ENCODE measurements at places on chromosomes 3 and 15.

GRCh38 chr15:75107908-75108838 is 84.8 kb downstream of the PPCDC start:
- no peak for DNase-seq

- DNase-seq = no peak
Measured at GRCh38 chr3:23377928-23378672, 175.0 kb downstream of the UBE2E2 start.

- no peak for DNase-seq
Measured at GRCh38 chr3:70833239-70833960, 521.0 kb upstream of the MDFIC2 start.

- DNase-seq = no peak
Measured at GRCh38 chr15:61393524-61393923, 164.4 kb upstream of the RORA start.

DNA sequence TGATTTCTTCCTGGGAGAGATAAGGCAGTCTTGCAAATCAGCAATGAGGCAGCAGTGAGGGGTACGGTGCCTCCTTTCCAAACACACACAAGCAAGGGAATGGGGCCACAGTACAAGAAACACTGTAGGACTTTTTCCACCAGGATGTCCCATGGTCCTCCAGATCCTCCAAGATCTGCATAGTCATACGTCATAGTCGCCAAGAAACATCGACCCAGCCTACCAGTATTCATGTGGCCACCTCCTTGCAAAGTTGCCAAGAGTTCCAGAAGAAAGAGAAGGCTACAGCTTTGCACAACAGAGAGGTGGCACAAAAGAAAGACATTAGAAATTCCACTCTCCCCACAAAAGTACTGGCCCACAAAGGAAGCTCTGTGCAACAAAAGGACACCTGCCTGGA is 257.9 kb downstream of the CTNNB1 start:
- no peak for DNase-seq

- no peak for DNase-seq
Measured at GRCh38 chr15:35496585-35496984, 49.4 kb downstream of the DPH6 start.

DNA sequence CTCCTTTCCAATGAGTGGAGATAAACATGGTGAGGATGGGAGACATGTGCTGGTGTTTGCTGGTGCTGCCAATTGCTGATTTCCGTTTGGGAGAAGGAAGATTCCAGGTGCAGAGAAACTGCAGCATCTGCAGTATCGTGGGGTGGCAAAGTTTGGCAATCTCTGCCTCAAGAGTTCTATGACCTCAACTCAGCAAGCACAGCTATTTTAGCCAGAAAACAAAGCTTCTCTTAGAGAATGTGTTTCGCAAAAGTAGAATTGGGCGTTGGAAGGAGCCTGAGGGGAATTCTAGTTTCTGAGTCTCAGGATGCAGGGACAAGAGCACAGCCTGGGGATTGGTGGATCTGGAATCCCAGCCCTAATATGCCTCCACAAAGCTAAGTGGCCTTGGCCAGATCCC is 18.2 kb upstream of the SHC4 start:
- no peak for DNase-seq

GRCh38 chr3:123475786-123476185 is 26.9 kb upstream of the ADCY5 start:
- DNase-seq = no peak

DNA sequence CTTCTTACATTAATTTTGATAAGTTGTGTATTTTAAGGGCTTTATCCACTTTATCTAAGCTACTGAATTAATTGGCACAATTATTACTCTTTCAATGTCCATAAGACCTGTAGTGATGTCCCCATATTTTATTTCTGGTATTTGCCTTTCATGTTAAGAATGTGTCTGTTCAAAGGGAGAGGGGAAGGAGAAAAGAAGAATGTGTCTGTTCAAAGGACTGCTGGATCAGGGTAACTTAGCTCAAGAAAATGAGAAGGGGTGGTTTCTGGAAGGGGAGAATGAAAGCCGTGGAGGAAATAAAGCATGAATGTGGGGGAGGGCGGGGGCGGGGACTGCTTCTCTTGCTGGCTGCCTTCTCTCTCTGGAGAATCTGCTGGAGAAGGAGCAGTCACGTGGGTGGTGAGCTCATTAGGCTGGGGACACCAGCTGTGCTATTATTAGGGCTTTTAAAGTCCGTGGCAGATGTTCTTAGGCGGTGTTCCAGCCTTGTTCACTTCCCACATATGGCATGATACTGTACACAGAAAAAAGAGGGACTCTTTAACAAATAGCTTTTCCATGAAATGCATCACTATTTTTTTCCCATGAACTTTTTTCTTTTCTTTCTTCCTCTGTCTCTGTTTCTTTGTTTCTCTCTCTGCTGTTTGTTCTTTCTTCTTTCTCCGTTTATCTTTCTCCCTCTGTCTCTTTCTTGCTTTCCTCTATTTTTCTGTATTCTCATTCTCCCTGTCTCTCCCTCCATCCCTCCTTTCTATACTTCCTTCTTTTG is 63.7 kb upstream of the ULK4 start:
- peak; percentile 75 for DNase-seq

GRCh38 chr15:61916104-61916503 is 144.1 kb downstream of the VPS13C start:
- no peak for DNase-seq

DNA sequence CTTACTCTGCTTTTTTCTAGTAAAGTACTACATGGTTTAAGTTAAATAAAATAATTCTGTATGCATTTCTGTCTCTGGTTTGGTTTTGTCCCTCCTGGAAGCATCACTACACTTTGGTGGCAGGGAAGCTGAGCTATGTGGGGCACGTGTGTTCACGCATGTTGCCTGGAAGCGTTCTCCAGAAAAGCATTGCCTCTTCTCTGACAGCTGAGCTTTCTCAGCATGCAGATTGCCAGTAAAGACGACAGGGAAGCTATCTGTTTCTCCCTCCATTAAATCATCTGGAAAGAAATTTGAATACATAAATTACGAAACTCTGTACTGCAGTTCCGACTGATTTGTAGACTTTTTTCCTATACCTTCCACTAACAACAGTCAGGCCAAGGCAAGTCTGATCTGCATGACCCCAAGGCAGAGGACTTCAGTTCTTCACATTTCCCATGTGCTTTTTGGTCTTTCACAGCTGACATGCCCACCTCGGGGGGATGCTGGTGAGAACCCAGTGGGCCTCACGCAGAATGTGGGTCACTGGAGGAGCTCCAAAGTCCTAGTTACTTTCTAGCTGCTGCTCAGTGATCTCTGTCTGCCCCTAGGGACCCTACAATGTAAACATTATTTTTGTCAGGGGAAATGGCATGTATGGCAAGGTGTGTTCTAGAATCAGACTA is 43.0 kb downstream of the PGPEP1L start:
- DNase-seq = no peak

- no peak for DNase-seq
Measured at GRCh38 chr3:27570421-27571106, 86.4 kb upstream of the SLC4A7 start.

DNA sequence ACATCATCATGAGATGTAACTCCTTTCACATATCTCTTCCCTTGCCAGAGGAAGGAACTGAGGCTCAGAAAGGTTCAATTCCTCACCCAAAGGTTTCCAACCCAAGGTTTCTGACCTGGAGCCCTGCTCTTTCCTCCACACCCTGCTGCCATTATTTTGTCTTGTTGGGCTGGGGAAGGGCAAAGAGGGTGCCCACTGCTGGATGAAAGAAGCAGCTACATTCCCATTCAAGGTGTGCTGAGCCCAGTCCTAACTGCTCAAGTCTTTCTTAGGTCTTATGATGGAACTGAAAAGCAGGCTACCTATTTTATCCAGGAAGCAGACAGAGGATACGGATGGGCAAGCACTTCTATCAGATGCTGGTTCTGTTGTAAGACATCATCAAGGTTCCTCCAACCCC is 258.0 kb upstream of the CTDSPL start:
- DNase-seq = no peak

GRCh38 chr15:39783244-39783820 is 691 bp upstream of the FSIP1 start:
- no peak for DNase-seq

DNA sequence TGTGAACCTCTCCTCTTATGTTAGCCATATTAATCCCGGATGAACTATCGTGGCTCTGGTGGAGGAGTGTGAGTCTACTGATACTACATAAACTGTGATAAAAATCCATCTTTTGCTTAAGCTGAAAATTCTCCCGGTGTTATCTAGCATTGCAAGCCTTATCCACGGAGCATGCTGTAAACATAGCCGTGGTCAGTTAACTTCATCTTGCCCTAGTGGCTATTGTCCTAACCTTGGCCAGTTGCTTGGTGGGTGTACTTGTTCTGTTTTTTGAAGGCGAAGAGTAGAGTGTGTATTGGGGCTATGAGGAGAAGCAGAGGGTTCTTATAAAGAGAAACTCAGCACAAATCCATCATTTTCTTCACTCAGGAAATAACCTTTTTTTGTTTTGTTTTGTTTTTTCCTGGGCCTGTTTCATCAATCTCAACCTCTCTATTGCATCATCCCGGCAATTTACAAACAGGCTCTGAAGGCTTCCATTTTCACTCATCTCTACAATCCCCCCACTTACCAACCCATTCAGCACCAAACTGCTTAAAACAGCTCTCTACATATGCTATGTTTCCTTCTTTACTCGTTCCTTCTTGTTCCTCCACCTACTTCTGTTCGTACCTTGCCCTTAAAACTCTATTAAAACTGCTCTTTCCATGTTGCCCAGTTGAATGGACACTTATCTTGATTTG is 135.5 kb upstream of the PTX3 start:
- no peak for DNase-seq

All from omental fat pad (tissue), 4 donors.